Hematopoietic multipotent progenitor cell (in vitro differentiated cells): ENCODE measurements at places on chromosomes 11 and 22.

DNA sequence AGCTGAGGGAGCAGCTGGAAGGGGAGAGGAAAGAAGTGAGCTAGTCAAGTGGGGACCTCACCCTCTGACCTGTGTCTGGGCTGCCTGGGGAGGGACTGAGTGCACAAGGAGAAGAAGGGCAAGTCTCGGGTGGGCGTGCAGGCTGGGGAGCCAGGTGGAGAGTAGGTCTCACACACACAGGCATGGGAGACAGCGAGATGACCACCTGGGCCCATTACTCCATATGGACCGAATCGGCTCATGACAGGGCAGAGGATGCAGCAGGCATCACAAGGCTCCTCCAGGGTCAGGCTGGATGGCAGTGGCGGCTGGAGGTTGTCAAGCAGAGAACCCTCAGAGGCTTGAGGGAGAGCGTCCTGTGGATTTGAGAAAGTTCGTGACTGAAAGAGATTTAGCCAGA lies 63.5 kb downstream of the CEP164 start:
- no peak for DNase-seq

DNA sequence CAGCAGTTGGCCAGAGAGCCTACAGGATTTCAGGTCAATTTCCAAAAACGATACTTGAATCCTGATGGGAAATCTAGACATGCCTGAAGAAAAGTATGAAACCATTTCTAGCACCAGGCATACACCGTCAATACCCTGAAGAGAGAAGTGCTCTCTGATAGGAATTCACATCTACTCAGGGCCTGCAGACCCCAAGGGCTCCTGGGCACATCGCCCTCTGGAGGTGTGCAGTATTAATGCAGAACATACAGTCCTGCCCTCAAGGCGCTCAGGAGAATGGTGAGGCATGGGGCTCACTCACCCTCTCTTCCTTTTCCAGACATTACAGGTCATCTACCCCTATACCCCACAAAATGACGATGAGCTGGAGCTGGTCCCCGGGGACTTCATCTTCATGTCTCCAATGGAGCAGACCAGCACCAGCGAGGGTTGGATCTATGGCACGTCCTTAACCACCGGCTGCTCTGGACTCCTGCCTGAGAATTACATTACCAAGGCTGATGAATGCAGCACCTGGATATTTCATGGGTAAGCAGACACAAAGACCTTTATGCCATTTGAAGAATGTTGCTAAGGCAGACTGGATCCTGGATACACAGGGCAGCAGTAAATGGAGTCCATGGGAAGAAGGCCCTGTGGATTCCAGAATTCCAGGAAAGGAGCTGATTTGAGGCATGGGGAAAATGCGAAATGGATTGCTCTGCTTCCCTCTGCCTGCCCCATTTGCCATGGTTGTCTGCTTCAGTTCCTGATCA lies 49.3 kb upstream of the CRTAM start:
- DNase-seq, result no peak

DNA sequence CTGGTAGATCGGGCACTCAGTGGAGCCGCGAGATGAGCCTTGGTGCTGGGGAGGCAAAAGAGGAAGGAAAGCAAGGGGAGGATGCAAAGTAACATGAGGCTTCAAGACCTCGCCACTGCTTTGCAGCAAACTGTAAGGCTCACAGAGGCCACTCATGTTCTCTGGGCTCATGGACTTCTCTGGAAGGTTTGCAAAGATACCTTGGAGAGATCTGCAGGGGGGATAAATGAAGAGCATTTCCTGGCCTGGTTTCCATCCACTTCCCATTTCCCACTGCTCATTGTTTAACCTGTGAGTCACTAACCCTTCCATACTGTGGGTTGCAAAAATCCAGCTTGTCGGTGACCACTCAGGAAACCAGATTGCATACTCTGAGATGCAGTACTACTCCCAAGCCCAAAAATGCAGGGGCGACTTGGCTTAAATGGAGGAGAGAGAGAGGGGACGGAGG lies 38.5 kb downstream of the OSBP2 start:
- no peak for DNase-seq

- no peak for DNase-seq
Measured at GRCh38 chr11:45243967-45244366, 42.2 kb downstream of the SYT13 start.

DNA sequence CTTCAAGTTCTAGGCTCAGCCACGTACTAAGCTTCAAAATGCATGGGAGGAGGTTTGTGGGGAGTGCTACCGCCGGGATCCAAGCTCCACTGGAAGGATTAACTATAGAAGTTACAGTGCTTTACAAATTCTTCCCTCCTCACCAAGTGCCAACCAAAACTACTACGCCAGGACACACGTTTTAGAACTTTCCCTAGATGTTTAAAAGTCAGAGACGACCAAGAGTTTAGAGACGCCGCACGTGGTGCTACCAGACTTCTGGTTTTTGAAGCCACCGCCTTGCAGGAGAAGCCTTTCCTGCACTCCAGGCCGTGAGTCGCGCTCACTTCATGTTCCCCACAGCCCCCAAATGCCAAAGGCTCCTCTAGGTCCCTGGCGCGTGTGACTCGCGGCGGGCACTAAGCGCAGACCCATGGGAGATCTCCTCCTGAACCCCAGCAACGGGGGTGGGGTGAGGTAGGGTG lies 734 bp downstream of the SNU13 start:
- DNase-seq, result peak; percentile 51

DNA sequence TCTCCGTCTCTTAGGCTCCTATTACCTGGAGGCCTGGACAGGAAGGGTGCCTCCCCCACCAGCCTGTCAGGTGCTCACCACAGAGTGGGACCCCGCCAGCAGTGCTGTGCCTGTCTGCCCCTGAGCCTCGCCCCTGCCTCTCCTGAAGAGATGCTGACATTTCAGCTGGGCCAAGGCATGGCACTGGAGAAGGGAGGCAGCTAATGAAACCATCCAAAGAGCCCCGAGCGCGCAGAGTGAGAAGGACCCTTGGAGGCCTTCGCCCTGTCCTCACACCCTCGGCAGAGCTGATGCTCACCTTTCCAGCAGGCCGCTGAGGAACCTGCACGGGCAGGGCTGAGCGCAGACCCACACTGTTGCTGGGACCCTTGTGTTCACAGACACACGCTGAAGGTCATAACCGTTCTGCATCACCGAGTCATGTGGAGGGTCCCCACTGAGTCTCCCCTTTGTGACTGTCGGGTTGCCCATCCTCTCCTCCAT lies 2.1 kb upstream of the LRFN4 start:
- no peak for DNase-seq

DNA sequence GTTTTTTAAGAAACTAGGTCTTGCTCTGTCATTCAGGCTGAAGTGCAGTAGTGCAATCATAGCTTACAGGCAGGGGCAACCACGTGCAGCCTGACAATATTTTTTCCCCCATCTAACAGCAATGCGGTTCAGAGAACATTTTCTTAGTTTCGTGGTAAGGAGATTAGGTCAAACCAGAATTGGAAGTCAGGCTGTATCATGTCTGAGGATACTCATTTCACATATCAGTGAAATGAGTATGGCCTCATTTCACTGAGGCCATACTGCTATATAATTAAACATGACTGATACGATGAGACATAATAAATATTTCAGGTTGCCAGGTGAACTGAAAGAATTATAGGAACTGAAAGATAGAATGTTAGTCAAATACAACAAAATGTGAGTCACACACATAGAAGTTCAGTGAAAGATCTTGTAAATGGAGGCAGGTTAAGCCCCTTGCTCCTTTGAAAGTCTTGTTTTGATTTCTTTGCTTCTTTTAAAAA lies 32.5 kb upstream of the IZUMO1R start:
- DNase-seq, result no peak

GRCh38 chr11:26949846-26950245 lies 44.1 kb upstream of the FIBIN start:
- DNase-seq, result no peak

DNA sequence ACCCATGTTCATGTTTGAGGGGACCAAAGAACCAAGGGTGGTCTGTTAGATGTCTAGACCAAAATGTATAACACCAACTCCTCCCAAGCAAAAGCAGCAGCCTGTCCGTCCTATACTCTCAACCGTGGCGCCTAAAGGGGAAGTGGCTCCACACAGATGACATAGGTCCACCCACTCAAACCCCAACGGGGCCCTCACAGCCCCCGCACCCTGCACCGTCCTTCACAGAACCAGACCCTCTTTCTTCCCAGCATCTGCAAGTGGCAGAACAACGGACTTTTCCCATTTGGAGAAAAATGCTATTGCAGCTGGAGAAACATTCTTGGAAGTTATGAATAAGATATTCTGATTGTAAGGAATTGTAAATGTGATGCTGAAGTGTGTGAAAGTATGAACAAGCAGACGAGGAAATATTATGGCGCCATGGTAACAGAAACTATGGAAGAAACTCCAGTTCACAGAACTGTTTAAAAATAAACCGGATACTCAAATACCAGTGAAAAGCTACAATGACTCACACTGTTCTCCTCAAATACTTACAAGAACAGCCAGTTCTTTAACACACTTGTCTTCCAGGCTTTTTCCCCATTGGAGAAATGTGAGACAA lies 76.5 kb upstream of the ARFGAP3 start:
- DNase-seq, result peak; percentile 79

DNA sequence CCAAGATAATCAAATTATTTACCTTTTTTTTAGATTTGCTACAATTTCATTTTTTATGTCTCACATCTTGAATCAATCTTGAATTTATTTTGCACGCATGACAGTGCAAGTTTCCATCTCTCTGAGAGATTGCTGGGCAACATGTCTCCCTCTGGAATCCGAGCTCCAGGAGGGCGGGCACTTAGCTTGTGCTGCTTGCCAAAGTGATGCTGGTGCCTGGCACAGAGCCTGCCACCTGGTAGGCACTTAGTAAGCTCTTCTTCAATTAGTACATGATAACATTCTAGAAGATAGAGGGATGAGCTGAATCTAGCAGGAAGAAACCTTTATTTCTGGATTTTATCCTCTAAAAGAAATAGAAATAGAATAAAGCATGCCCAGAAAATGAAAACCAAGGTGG lies 27.5 kb upstream of the OR9I1 start:
- no peak for DNase-seq

- no peak for DNase-seq
Measured at GRCh38 chr11:34996958-34997357, 80.5 kb downstream of the PDHX start.

DNA sequence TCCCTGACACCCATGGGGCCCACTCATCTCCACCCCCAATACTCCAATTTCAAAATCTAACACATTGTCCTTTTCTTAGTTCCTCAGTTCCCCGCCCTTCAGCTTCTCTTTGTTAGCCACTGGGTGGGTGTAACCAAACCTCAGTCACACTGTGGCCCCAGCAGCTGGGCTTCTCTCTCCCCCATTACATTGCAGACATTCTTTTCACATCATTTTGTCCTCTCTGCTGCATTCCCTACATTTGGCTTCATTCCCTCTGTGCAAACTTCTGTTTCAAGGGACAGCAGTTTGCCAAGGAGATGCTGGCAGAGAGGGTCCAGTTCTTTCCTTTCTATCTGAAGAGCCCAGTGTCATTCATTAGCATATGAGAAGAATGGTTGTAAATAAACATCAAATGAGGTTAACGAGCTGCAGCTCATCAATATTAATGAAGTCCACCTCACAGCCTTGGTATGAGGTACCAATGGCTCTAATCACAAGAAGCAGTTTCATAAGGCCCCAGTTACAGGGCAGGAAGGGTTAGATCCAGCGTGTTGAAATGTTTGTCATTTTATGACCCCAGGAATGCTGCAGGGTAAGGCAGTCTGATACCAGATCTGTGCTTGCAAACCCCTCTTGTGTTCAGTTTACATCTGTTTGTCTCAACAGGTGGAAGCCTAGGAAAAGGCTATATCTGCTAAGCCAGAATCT lies 72.3 kb downstream of the ARFGAP2 start:
- no peak for DNase-seq

DNA sequence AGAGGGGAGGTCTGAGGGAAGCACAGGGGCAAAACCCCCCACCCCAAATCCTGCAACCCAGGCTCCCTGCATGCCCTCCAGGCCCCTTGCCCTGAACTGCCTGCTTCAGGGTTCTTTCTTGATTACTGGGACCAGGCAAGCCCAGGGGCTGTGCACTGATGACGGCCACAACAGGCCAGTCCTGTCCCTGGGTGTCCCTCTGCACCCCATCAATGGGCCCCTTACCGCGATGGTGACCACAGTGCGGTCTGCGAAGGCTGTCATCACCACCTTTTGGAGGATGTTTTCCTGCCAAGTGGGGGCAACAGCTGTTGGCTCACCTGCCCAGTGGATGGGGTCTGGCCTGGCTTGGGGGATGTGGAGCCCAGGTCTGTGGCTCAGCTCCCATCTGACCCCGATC lies 5.0 kb upstream of the KCNJ11 start:
- DNase-seq, result no peak
